ENCODE measurements at places on chromosomes 6 and 20. TPM values are rescaled to one million over a fixed set of nuclear protein-coding genes. Genes with fewer than 3 reads are reported as not detected.

The TCP11 gene
- total RNA-seq = not detected

The C6orf132 gene
- 0.05 TPM for total RNA-seq

The ADGRF4 gene
- total RNA-seq = not detected

GRCh38 chr6:53436526-53437303 lies 88.0 kb upstream of the ELOVL5 start:
- H3K36me3 ChIP-seq = no peaks in the 10 kb centered on the region
- no peak overlapping the region for H3K27ac ChIP-seq
- H3K4me1 ChIP-seq = no peaks in the 10 kb centered on the region
- H3K4me3 ChIP-seq = no peak overlapping the region

The IL20RA gene
- total RNA-seq = not detected

Measured in B cell (primary cell).